ENCODE measurements at places on chromosomes 13 and 19.

- no peak for DNase-seq
These were observed 117.2 kb upstream of the MAB21L1 start for GRCh38 chr13:35593651-35594050.

DNA sequence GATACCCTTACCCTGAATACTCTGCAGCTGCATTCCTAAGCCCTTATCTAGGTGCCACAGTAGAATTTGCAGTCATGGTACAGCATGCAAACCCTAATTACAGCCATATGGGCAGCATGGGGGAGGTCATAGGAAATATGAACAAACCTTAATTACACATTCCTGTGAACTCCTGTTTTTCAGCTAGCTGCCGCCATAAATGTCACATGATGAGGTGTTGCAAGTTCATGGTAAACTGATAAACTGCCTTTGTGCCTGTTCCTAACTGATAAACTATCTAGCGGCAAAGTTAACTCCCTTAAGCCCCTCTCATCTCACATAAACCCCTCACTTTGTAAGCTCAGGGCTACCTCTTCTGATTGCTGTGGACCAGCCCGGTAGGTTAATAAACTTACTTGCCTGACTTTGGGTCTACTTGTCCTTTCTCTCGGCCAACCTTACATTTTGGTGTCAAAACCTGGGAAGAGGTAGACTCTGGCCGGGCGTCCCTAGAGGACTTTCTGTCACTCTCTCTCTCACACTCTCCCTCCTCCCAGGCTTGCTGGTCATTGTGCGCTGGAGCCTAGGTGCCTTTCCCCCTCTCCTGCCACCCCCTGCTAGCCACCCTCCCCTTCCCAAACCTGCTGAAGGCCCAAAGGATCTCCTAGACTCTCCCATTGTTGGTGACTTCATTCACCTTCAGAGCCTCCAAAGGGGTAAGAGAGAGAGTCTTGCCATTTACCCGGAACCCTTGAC lies 43.3 kb downstream of the ZNF93 start:
- DNase-seq, result no peak

- DNase-seq, result no peak
These were observed 2.2 kb downstream of the S1PR2 start for GRCh38 chr19:10228920-10229319.

- DNase-seq, result no peak
These were observed 41.6 kb downstream of the ZMYM2 start for GRCh38 chr13:20000062-20000552.

- no peak for DNase-seq
These were observed 58.3 kb downstream of the RAB20 start for GRCh38 chr13:110503037-110503901.

Data from anterior cingulate cortex (tissue), 58 donors.